ENCODE measurements at places on chromosomes 5 and 9.

DNA sequence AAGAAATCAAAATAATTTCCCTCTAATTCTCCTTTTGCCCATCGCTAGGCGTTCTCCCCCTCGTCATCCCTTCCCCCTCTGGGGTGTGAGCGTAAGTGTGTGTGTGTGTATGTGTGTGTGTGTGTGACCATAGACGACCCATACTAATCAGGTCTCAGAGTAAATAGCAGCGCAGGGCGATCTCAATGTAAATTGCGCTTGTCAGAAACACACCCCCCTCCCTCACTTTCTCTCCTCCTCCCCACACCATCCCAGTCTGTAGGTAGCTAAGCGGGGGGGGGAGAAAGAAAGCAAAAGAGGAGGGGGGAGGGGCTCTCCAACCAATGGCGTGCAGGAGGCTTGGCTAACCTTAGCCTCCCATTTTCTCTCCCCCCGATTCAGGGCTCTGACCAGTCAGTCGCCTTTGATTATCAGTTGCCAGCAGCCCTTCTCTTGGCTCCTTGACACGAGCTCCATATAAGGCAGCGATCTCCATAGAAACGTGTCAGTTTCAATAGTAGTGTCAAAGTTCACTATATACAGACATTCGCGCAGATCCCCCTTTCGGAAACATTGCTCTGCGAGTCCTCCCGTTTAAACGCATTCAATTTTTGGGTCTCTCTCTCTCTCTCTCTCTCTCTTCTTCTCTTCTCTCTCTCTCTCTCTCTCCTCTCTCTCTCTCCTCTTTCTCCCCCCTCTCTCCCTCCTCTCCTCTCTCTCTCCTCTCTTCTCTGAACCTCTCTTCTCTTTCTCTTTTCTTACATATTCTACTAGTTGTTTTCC is at the start of gene NR2F1:
NR2F1 (plus strand) TSS at position 546 of the 762 bp plus-strand sequence. CDS start 1,802 bp downstream, outside the sequence.
- H3K27ac ChIP-seq = no peak within 1 kb of the TSS
- peaks cover 76% of the 10 kb centered on the region for H3K27me3 ChIP-seq

GRCh38 chr5:121279801-121280200 is 571.9 kb upstream of the FTMT start:
- H3K27me3 ChIP-seq = no peaks in the 10 kb centered on the region
- H3K27ac ChIP-seq = no peak overlapping the region
- no peaks in the 10 kb centered on the region for H3K4me1 ChIP-seq
- H3K4me3 ChIP-seq = no peak overlapping the region
- no peaks in the 10 kb centered on the region for H3K36me3 ChIP-seq
- no peak for DNase-seq

DNA sequence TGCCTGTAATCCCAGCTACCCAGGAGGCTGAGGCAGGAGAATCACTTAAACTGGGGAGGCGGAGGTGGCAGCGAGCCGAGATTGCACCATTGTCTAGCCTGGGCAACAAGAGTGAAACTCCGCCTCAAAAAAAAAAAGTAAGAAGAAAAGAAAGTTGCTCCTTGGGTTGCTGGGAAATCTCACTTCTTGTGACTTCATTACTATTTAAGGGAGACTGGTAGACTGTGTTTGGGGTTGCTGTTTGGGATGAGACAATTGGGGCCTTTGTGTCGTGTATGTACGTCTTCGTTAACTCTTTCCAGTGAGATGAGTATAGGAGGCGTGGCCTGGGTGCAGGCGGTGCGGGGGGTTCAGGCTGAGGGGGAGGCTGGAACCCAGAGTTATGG is 11.6 kb downstream of the NDST1 start:
- no peaks in the 10 kb centered on the region for H3K27me3 ChIP-seq
- no peak overlapping the region for H3K27ac ChIP-seq
- no peaks in the 10 kb centered on the region for H3K4me1 ChIP-seq
- no peaks in the 10 kb centered on the region for H3K36me3 ChIP-seq
- DNase-seq = no peak

- H3K27me3 ChIP-seq = no peaks in the 10 kb centered on the region
- no peaks in the 10 kb centered on the region for H3K36me3 ChIP-seq
- H3K27ac ChIP-seq = no peak overlapping the region
- H3K4me3 ChIP-seq = no peak overlapping the region
- no peak for DNase-seq
Observed at GRCh38 chr9:112581469-112582176, 95.0 kb downstream of the KIAA1958 start.

GRCh38 chr9:113452113-113452605 is 11.4 kb upstream of the RGS3 start:
- H3K27me3 ChIP-seq = no peaks in the 10 kb centered on the region
- H3K4me1 ChIP-seq = no peaks in the 10 kb centered on the region
- H3K27ac ChIP-seq = no peak overlapping the region
- H3K4me3 ChIP-seq = no peak overlapping the region
- no peaks in the 10 kb centered on the region for H3K36me3 ChIP-seq

- H3K4me3 ChIP-seq = no peak overlapping the region
- H3K27ac ChIP-seq = no peak overlapping the region
- H3K4me1 ChIP-seq = no peaks in the 10 kb centered on the region
- DNase-seq = no peak
Observed at GRCh38 chr5:51495672-51496071, 112.4 kb downstream of the ISL1 start.

GRCh38 chr9:33106827-33107621 is 30.6 kb upstream of the SMU1 start:
- no peaks in the 10 kb centered on the region for H3K4me1 ChIP-seq
- DNase-seq = no peak
- no peaks in the 10 kb centered on the region for H3K27me3 ChIP-seq
- H3K27ac ChIP-seq = no peak overlapping the region
- H3K4me3 ChIP-seq = no peak overlapping the region
- no peaks in the 10 kb centered on the region for H3K36me3 ChIP-seq
